ENCODE measurements at places on chromosomes 11 and 22.

- no peak for DNase-seq
These were observed 2.2 kb upstream of the P2RX6 start for GRCh38 chr22:21012446-21013407.

GRCh38 chr11:59000003-59000402, 60.7 kb downstream of the GLYATL1 start:
- no peak for DNase-seq

- DNase-seq, result no peak
These were observed 471.4 kb downstream of the MN1 start for GRCh38 chr22:27329966-27330645.

DNA sequence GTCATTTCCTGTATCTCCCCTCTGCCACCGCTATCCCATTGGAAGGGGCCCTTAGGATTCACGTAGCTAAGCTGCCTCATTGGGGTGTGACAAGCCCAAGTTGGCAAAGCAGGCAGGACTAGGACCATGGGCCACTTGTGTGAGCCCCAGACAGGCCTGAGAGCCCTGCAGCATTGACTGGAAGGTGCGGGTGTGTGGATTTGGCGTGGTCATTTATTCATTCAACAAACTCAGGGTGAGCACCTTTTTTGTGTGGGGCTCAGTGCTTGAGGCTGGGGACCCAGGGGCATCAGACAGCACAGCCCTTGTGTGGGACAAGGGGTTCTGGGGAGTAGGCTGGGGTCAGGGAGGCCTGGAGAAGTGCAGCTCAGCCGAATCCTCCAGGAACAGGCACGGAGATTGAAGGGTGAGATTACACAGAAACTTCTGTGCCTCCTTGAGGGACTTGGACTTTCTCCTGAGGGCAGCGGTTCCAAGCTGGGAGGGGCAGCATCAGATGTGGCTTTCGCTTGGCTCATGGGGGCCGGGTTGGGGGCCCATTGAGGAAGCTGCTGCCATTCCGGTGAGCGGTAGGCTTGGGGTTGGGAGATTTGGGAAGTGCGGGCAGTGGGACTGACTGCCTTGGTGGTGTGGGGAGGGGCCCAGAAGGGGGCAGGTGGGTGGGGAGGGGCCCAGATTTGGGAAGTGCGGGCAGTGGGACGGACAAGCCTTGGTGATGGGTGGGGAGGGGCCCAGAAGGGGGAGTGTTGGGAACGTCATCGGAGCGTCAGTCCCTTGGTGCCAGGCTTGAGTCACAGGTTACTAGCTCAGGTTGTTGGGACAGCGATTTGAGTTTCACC, 11.9 kb downstream of the MGAT3 start:
- no peak for DNase-seq

DNA sequence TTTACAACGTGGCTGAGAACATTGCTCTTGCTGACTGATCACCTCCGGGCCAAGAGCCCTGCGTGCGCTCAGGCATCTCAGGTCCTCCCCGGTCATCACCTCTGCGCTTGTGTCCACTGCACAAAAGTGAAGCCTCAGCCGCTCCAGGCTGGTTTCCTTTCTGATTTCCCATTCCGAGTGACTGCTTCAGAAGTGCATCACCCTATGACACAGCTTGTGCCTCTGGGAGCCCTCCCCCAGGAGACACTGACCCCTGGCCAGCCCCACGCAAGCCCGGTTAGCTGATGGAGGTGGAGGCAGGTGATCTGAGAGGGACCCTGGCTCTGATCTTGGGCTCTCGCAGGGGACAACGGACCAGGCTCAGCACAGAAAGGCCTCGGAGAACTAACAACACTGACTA, 38.3 kb upstream of the GNB1L start:
- peak; percentile 73 for DNase-seq

DNA sequence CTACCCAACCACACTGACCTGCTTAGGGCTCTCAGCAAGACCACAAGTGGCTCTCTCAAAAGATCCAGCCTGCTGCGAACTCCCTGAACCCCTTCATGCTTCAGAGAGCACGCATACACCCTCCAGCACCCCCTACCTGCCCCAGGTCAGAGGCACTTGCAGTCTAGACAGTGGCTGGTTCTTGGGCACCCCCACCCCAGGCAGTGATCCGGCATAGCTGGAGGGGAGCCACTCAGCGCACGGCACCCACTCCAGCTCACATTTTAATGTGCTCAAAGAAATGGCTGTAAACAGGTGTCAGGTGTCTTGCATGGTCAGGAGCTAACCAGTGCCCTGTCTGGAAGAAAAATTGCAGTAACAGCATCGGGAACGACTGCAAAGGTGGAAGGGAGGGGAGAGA, 140.8 kb downstream of the PKNOX2 start:
- DNase-seq, result no peak

- DNase-seq, result no peak
These were observed at the start of gene MS4A6A for GRCh38 chr11:60182541-60183330. TSS of gene MS4A6A (minus strand) at chr11:60183083. CDS start at chr11:60181727, 1,356 bp downstream.

GRCh38 chr22:44500599-44500998, 2.6 kb upstream of the RTL6 start:
- DNase-seq, result no peak

GRCh38 chr11:20042811-20043341, 117.4 kb downstream of the DBX1 start:
- DNase-seq, result no peak

GRCh38 chr11:82268627-82269026, 465.0 kb downstream of the FAM181B start:
- DNase-seq, result no peak

- DNase-seq, result no peak
These were observed 108.3 kb downstream of the CTTN start for GRCh38 chr11:70506658-70506970.

DNA sequence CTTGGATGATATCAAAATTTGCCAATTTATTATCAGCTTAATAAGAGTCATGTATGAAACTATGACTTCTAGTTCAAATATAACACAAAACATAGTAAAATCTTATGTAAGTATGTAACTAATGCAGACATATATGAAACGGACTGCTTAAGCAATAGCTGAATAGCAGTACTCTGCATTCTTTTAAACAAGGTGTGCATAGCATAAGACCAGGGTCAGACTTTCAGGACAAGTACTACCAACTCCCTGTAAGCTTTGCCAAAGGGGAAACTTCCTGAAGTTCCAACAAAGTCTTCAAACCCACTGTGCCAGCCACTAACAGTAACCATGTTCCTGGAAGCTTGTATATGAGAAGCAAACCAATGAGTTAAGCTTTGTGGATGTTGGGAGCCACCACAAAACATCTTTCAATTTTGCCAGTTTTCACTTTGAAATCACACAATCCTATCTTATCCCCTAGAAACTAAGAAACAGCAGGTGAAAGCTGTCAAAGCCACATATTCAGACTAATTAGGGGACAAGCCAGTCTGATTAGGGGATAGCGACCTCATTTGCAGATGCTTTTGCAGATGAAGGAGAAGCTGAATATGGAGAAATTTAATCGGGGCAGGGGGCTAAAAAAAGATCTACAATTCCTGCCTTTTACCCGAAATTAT, 13.3 kb downstream of the RBFOX2 start:
- no peak for DNase-seq

GRCh38 chr22:40414311-40414710, 43.9 kb downstream of the SGSM3 start:
- no peak for DNase-seq

DNA sequence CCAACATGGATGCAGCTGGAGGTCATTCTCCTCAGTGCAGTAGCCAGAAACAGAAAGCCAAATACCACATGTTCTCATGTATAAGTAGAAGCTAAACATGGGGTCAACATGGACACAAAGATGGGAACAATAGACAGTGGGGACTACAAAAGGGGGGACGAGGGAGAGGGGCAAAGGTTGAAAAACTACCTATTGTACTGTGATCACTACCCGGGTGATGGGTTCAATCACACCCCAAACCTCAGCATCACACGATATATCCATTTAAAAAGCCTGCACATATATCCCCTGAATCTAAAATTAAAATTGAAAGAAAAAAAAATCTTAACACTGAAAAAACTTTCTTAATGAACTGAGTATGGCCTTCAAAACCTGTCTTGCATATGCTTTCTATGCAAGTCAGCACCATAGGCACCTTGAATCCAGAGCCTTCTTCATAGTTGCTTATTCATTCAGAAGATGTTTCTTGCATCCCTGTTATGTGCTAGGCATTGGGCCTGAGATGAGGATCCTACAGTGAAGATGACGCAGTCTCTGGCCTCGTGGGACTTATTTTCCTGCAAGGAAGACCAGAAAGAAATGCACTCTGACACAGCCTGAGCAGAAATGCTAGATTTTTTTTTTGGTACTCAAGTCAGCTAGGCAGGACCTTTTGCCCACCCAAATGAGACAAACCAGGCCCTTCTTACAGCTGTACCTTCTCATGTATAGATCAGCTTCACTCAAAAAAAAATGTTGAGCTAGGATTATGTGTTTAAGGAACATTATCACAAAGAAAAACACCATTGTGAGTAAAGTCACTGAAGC, 21.0 kb downstream of the NNMT start:
- DNase-seq, result no peak

DNA sequence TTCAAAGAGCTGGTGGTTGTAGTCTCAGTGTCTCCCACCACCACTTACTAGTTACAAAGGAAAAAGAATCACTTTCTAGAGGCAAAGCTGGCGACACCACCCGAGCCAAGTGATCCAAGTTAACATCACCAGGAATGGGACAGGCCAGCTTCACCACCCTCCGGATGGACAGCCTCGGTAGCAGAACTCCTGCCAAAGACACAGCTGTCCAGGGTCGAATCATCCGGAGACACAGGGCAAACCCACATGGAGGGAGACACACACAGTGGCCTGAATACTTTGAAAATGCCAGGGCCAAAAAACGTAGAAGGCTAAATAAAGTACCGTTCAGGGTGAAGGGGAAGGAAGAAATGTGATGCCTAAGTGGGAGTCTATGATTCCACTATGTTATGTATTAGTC, 33.1 kb downstream of the KCNQ1 start:
- no peak for DNase-seq

DNA sequence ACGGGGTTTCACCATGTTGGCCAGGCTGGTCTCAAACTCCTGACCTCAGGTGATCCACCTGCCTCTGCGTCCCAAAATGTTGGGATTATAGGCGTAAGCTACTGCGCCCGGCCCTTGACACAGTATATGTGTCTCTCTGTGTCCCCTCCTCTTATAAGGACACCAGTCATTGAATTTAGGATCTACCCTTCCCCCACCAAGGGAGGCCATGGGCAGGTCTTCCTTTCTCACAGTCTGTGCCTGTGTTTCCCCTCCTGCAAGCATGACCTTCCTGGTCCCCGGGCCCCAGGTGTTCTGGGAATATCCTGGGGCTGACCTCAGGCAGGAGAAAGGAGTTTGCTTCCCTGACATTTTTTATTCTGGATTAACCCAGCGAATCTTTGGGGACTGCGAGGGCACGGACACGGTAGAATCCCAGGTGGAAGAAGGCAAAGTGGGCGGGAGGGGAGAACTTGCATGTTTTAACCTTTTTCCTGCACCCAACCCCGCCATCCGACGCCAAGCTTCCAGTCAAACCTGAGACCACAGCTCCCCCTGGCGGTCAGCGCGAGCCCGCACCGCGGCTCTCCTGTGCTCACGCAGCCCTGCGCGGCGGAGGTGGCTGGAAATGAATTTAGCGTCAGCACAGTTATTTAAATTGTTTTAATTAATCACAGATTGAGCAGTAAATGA, 42.1 kb upstream of the ISX start:
- peak; percentile 11 for DNase-seq

DNA sequence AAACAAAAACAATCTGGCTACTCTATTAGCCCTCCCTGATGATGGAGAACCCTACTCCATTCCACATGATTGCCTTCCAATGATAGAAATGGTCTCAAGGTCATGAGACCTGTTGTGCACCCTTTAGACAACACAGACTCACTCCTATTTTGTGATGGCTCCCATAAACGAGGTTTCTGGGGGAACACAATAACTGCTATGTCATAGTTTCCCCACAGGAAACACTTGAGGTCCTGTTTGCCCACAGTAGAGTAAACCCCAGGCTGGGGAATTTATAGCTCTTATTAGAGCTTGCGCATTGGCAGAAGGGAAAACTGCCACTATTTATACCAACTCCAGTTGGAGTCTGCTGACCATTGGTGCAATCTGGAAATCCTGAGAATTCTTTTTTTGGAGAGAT, 28.7 kb downstream of the MIF start:
- no peak for DNase-seq
